ENCODE measurements at places on chromosomes 11 and 22.
A peak's percentile ranks its signal among the peaks of the same experiment; 100 is the strongest.

- DNase-seq, result no peak
These were observed 135.8 kb downstream of the TRIM44 start for GRCh38 chr11:35798423-35798822.

- DNase-seq, result no peak
These were observed 9.0 kb upstream of the RAG1 start for GRCh38 chr11:36558571-36559413.

DNA sequence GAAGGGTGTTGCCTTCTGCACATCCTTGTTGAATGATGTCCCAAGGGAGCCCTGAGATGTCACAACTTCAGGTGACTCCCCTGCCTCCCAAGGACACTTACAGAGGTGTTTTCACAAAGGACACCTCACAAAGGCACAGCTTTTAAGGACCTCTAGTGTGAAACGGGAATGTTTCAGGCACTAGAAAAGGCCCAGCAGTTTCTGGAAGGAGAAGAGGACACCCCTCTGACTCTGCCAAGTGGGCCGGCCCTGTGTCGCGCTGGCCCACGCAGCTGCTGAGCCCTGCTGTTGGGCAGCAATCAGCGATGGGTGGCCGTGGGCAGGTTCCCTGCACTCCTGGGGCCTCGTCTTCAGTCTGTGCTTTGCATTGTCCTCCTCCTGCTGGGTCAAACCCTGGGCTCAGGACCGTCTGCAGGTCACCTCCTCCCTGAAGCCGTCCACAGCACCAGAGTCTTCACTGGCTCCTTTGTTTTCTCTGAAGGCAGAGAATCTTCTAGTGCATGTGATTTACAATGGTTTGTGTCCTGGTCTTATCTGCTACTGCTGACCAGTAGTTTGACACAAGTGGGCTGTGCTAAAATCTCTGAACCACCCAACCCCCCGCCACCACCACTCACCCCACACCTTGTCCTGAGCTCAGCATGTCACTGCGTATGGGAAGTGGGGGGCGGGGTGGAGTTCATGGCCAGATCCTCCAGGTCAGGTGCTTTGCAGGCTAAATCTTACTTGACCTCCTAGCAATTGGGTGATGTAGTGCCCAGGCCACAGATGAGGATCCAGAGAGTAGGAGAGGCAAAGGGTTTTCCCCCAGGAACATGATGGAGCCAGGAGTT, 3.2 kb downstream of the LINC01488 start:
- DNase-seq, result no peak

- peak; percentile 29 for DNase-seq
These were observed 14.1 kb downstream of the MIAT start for GRCh38 chr22:26671317-26672059.

- DNase-seq, result no peak
These were observed 14.6 kb upstream of the FCHSD2 start for GRCh38 chr11:73156686-73157085.

DNA sequence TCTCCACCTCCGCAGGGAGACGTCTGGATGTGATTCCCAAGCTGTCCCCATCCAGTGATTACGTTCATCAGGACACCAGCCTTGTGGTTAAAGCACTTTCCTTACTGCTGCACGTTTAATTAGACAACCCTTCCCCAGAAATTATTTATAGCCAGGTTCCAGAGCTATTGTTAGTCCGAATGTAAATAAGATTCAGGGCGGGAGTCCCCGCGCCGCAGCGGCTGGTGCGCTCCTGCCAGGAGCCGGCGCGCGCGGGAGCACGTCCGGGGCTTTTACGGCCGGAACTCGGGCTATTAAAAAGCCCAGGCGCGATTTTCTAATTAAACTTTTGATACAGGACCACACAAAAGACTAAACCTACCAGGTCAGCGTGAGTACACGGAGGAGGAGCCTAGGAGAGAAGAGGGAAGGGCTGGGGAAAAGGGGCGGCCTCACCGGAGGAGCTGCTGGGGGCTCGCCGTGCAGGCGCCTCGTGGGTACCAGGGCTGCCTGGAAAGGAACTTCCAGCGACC, 538.3 kb downstream of the OPCML start:
- DNase-seq, result no peak
